ENCODE measurements at places on chromosomes 5 and 9.

- no peak for DNase-seq
Measured at GRCh38 chr9:136944212-136944518, 373 bp downstream of the FBXW5 start.

DNA sequence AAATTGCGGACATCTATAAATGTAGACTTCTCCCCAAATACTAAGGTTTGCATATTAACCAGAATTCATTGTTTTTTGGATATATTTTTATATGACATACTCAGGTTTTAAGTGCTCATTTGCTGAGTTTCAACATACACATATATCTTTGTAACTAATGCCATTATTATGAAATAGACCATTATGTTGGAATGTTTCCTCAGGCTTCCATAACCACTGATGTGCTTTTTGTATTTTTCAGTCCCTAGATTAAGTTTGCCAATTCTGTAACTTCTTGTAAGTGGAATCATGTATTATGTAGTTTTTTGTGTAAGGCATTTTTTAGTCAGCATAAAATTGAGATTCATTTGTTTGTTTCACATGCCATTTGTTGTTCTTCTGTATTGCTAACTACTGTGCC is 32.1 kb downstream of the HSPA4 start:
- no peak for DNase-seq

- no peak for DNase-seq
Measured at GRCh38 chr9:117303643-117304230, 111.1 kb downstream of the ASTN2 start.

DNA sequence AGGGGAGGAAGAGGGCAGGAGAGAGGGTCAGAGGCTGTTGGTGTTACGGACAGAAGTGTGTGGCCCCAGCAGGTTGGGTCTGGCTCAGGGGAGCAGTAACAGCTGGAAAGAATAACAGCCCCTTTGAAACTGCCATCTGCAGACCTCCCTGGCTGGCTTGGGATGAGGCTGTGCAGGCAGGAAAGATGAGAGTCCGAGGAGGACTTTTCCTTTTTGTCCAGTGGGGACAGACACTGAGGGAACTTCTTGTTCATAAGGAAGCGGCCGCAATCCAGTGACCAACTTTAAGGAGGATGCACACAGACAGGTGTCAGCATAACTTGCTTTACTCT is 14.8 kb upstream of the PLEKHG4B start:
- no peak for DNase-seq

- no peak for DNase-seq
Measured at GRCh38 chr9:93560991-93561390, 15.4 kb upstream of the PHF2 start.

GRCh38 chr5:35227720-35228119 is 2.6 kb downstream of the PRLR start:
- no peak for DNase-seq

GRCh38 chr5:53381-54174 is 38.4 kb upstream of the PLEKHG4B start:
- peak; percentile 17 for DNase-seq

GRCh38 chr9:119959846-119960545 is 590.8 kb upstream of the BRINP1 start:
- no peak for DNase-seq

- DNase-seq: no peak
Measured at GRCh38 chr9:73565026-73565425, 413.4 kb downstream of the ANXA1 start.

GRCh38 chr9:127608104-127608966 is 3.7 kb upstream of the STXBP1 start:
- DNase-seq: peak; percentile 81

GRCh38 chr5:112312295-112313275 is 106.5 kb downstream of the EPB41L4A start:
- DNase-seq: no peak

Measured in Jurkat, Clone E6-1 (cell line).